ENCODE measurements at places on chromosomes 1 and 21.

DNA sequence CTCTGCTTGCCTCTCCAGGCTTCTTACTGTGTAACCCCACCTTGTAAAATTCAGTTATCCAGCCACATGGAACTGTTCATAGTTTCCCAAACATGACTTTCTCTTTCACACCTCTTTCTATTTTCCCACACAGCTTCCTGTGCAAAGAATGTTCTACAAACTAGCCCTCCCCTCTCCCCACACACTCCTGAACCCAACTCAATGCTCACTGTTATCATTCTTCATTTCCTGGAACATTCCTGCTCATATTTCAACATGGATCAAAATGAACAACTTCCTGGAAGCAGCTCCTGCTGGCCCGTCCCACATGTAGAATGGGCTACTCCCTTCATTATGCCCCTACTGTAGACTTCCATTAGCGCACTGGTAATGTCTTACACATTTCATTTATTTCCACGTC, 7.5 kb upstream of the HSD11B1 start:
- DNase-seq: no peak

DNA sequence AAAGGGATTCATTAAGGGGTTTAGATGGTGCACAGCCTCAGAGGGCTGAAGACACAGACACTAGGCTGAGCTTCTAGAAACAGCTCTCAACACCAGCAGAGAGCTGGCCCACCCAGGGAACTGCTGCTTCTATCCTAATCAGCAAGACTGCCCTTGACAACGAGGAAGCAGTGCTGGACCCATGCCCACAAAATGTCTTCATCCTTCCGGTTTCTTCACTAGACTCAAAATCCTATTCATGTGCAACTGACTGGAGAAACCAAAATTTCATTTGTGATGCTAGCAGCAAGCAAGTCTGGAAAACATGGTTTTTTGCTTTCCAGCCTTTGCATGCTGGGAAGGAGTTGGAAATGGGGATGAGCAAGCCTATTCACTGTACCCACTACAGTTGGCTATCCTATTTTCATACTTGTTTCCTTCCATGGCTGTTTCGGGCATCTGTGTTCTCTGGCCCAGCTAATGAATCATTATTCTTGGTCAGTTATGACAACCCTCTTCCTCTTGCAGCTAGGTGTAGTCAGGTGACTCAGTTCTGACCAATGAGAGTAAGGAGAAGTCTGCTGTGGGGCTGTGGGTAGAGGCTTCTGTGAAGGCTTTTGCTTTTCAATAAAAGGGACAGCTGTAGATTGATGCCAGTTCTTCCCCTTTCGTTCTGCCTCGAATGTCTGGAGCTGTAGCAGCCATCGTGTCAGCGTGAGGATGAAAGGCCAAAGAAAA, 14.6 kb upstream of the TMEM61 start:
- no peak for DNase-seq

GRCh38 chr1:36673202-36673601, 190.5 kb upstream of the CSF3R start:
- no peak for DNase-seq

GRCh38 chr21:45540601-45540970, 1.7 kb downstream of the SLC19A1 start:
- no peak for DNase-seq

- no peak for DNase-seq
Measured at GRCh38 chr1:60963167-60963940, 119.0 kb upstream of the NFIA start.

DNA sequence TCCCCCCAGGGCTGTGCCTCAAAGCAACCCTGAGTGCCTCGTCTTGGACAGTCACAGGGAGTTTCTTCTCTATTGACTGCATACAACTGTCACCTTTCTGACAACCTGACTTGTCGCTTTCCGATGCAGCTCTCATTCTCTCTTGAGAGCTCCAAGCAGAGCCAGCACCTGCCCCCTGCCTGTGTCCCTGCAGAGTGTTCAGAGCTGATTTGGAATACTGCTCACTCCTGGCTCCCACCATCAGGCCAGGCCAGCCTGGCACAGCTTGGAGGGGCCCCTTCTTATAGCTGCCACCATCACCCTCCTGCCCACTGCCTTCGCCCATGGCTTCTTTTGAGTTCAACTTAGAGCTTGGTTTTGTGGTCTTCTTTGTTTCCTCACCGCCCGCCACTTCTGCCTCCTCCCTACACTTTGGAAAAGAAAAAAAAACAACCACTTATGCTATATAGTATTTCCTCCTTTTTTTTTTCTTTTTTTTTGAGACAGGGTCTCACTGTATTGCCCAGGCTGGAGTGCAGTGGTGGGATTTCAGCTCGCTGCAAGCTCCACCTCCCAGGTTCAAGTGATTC, 12.3 kb downstream of the NCF2 start:
- DNase-seq: no peak

DNA sequence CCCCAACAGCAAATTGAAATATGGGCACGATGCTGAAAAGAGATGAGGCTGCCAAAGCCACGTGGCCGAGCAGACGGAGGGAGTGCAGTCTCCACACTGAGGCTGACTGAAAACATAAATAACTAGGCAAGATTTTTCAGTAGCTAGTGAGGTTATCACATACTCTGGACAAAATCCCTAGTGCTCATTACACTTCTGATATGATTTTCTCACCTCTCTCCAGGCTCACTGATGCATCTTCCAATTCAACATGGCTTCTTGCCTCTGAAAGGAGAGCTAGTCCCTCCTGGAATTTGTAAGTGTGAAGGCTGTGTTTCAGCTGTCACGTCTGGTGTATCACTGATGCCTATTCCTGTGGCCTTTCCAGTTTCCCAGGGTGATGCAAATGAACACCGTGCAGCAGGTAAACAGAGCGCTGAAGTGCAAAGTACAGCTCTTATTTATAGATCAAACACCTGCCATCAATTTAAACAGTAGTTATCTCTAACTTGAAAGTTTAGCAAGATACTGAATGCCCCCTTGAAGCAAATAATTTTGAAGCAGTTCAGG, 656.1 kb downstream of the KIF26B start:
- DNase-seq: no peak

- DNase-seq: no peak
Measured at GRCh38 chr1:241156231-241156965, 200.6 kb downstream of the RGS7 start.

GRCh38 chr1:203028067-203028783, 1.9 kb downstream of the PPFIA4 start:
- DNase-seq: no peak

DNA sequence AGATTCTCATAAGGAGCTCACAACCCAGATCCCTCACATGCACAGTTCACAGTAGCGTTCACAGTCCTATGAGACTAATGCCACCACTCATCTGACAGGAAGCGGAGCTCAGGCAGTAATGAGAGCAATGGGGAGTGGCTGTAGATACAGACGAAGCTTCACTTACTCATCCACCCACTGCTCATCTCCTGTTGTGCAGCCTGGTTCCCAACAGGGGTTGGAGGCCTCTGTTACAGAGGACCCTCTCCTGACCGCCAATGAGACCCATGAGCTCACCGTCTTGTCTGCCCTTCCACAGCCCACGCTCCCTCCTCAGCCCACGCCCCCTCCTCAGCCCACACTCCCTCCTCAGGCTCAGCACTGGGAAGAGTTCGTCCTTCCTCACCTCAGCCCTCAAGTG, 39.6 kb downstream of the RSPH1 start:
- DNase-seq: no peak

- no peak for DNase-seq
Measured at GRCh38 chr1:205715628-205716027, 34.4 kb downstream of the NUCKS1 start.

- no peak for DNase-seq
Measured at GRCh38 chr1:87450615-87451209, 122.0 kb downstream of the LMO4 start.

GRCh38 chr1:81226603-81226928, 574.2 kb upstream of the ADGRL2 start:
- DNase-seq: no peak

DNA sequence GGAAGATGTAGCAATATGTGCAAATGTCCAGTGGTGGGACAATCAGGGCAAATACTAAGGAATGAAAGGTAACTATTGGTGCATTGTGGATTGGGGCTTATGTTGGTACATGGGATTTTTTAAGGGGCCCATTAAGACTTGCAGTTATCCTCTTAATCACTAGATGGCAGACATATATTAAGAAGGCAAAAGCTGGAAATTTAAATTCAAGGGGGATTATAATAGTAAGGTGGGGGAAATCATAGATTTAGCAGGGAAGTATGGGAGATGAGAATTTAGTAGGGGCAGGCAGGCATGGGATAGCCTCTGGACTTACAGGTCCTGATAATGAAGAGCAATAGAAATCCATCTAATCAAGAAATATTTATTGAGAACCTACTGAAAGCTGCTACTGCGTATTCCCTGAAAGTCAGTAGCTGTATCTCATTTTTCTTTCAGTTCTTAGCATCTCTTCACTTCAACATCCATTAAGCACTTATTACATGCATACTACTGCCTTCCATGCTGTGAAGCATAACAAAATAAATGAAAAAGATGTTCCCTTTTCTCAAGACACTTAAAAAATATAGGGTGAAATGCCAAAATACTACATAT, 251.8 kb downstream of the CRB1 start:
- DNase-seq: no peak

DNA sequence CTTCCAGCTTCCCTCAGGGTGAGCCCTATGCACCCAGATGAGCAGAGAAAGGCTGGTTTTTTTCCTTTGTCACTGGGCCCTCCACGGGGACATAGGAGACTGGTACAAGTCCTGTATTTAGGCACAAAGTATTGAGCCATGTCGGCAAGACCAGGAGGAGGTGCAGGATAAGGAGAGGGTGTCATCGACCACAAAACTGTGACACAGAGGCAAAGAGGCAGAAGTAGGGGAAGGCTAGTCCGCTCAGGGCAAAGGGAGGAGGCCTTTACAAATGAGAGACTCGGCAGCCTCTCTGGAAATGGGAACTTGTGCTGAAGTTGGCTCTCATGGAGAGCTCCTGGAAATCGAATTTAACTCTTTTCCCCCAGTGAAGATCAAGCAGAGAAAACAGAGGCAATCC, 70.7 kb upstream of the CAMK1G start:
- no peak for DNase-seq

- DNase-seq: no peak
Measured at GRCh38 chr1:12556368-12556930, 61.6 kb downstream of the DHRS3 start.

DNA sequence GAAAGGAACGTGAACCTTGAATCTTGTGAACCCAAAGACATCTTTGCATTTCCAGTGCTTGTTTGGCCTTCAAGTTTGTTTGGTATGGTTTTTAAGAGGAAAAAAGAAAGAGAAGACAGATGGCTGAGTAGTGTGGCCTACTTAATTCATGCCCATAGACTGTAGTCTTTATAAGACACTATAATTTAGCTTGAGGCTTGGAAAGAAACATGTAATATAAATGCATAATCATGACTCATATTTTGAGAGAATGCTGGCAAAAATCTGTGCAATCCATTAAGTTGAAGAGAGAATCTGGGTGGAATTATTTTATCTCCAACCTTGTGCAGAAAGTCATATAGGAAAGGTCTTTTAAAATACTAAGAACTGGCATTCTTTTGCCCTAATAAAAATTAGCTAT, 179.3 kb downstream of the SIPA1L2 start:
- no peak for DNase-seq

DNA sequence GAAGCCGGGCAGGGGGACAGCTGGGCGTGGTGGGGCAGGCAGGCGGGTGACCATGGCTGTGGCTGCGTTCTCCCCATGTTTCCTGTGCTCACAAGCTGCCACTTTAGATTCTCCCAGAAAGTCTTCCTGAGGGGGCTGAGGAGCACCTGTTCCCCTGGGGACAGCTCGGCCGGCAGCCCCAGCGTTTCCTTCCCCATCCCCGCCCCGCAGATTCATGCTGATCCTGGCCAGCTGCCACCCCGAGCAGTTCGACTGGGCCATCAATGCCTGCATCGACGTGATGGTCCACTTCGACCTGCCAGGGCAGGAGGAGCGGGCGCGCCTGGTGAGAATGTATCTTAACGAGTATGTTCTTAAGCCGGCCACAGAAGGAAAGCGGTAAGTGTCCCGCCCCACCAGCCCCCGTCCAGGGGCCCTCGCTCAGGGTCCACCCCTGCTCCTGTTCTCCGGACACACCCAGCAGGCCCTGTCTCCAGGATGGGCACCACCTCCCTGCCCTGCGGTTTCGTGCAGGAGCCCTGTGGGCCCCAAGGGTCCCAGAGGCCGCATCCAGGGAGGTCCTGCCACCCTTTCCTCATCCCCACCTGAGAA, 10.9 kb upstream of the ATAD3B start:
- no peak for DNase-seq

GRCh38 chr1:86938450-86938849, 24.0 kb downstream of the HS2ST1 start:
- no peak for DNase-seq

DNA sequence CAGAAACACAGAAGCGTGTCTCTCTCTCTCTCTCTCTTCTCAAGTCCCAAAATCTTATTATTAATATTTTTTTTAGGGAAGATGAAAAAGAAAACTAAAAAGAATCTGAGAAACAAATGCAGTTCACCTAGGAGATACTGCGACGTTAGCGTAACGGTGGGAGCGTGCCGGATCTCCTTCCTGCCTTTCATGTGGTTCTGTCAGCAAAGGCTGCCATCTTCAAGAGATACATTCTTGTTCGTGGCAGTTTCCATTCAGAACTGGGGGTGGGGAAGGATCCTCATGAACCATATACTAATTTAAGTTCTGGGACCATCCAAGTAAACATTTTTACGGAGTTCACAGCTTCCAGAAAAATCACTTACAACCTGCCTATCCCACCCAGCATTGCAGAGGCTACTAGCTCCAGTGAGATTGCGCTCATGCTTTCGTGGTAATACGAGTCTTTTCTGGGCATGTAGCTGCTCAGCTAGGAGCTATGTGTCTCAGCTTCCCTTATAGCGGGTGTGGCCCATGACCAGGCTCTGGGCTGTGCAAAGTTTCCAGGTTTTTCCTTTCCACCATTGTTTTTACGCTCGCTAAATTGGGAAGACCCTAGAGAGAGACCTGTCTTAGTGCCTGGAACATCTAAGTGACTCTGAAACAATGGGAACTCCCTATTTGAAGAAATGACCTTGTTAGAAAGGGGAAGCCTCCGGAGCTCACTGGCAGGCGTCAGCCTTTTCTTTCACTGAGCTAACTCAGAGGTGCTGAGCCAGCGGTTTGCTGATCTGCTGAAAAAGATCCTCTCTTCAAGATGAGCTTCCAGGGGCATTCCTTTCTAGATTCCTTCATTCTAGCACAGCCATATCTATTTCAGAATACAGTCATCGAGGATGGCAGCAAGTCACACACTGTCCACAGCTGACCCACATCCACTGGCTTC, 17.3 kb downstream of the SLAMF1 start:
- DNase-seq: peak; percentile 38

DNA sequence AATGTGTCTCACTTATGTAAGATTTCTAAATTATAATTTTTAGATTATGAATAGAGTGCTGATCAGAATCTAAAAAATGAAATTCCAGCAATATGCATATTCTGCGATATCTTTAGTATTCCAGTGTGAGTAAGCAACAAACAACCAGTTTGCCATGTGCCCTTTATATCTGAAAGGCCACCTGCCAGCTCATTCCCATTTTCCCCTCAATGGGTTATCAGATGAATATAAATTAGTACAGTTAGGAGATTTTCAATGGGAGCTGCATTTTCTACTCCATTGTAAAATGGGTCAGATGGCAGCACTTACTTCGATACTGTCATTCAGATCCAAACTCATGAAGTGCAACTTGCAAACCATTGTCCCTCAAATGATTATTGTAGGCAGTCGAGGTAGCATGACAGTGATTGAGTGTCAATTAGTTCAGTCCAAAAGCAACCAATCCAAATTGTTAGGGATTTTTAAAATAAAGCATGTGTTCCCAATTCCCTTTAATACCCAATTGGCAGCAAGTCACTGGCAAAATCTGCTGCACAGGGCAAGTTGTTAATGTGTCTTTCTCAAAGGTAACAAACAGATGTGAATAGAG, 680.3 kb downstream of the LRRIQ3 start:
- no peak for DNase-seq

All from stimulated activated CD4-positive, alpha-beta T cell treated with anti-CD3 and anti-CD28 coated beads, Interleukin-1b, Interleukin-23, amount 100 ng/mL, for 4 hours (primary cell).